ENCODE measurements at places on chromosomes 4 and X.

DNA sequence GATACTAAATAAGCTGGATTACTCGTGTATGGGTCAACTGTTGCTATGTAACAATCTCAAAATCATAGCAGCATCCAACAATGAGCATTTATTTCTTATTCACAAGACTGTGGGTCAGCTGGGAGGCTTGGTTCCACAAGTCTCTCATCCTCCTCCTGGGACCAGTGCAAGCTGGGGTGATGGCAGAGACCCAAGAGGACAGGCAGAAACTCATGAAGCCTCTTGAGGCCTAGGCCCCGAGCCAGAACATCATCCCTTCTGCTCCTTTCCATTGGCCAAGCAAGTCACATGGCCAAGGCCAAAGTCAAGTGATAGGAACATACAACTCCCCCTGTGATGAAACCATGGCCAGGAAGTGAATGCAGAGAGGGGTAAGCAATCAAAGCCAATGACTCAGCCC, 422.1 kb downstream of the BCOR start:
- DNase-seq: no peak

GRCh38 chrX:95884186-95884585, 800.5 kb upstream of the DIAPH2 start:
- no peak for DNase-seq

GRCh38 chr4:17687237-17687857, 72.9 kb downstream of the MED28 start:
- no peak for DNase-seq

DNA sequence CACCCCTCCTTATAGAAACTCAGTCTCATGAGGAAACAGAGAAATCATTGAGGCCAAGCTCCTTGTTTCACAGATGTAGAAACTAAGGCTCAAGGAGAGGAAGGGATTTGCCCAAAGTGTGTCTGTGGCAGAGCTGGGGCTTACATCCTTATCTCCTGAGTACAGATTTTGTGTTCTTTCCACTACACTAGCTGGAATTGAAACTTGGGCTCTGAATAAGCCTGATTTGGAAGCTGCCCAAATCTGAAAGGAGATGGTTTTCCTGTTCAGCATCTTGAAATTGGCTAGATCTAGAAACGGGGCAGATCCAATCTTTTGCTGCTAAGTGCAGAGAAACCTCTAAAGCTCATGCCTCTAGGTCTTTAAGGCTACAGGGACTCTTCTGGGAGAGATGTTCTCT, 24.3 kb downstream of the AWAT2 start:
- no peak for DNase-seq

- no peak for DNase-seq
Observed at GRCh38 chr4:22504447-22504846, 11.4 kb downstream of the ADGRA3 start.

DNA sequence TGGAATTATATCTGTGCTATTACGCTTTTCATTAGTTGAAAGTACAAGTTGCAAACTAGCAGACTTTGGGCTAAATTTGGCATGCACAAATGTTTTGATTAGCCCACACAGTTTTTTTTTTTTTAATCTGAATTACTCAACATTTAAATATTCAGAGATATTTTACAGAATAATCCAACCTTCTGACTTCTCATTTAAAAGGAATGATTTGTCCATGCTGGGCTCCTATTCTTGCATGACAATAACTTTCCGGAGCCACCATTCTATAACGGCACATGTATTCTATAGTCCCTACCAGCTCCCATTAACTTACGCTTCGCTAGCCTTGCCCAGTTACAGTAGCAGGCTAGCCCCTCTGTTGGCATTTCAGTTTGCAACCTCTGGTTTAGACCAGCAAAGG, 219.3 kb upstream of the FTHL17 start:
- DNase-seq: no peak

DNA sequence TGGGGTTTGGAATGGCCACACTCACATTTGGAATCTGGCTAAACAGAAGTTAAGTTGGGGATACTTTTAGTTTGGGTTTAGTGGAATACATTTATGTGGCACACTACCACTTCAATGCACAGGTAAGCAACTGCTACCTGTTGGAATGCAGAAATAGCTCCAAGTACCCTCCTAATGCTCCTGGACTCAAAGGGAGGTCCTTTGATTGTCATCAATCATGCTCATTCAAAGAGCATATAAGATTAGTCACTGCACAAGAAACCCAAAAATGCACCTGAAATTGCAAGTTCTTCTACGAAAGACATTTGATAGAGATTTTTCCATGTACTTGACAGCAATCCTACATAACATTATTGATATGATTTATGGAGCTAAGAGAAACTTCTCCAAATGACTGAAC, 247.7 kb downstream of the ANKRD50 start:
- no peak for DNase-seq

DNA sequence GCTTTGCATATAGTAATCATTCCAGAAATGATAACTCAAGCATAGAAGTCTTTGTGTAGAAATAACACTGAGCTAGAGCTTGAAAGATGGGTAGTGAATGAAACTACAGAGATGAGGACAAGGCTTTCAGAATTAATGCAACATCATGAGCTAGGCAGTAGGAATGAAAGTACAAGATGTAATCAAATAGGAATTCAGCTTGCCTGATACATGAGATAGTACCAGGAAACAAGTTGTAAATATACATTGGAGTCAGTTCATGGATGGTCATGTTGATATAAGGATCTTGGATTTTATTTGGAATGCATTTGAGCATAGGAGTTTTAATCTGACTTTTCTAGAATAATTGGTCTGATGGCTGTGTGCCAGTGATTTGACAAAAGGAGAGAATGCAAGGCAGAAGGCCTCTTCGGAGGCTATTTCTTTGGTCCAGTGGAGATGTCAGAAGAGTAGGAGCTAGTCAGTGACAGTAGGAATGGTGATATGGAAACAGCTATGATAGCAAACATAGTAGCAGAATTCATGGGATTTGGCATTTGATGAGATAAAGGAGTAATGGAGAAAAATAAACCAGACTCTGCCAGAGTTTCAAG, 206.4 kb upstream of the PACRGL start:
- DNase-seq: no peak

DNA sequence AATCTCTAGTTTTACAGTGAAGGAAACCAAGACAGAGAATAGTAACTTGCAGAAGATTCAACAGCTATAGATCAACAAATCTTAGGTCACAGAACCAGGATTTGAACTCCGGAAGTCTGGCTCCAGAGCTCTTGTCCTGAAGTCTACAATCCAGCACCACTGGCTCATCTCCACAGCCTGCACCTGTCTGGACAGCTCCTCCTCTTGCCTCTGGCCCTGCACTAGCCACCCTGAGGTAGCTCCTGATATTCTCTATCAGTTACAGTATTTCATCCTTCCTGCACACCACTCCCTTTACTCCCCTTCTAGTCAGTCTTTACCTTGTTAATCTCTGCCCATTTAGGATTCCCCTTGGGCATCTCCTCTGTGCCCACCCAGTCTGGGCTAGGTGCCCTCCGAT, 58.1 kb upstream of the LNX1 start:
- no peak for DNase-seq

- DNase-seq: no peak
Observed at GRCh38 chr4:182449186-182449929, 206.2 kb downstream of the TENM3 start.

GRCh38 chrX:103531002-103531401, 11.7 kb upstream of the RAB40A start:
- DNase-seq: no peak

- no peak for DNase-seq
Observed at GRCh38 chr4:173091362-173091761, 77.2 kb upstream of the GALNT7 start.

- DNase-seq: no peak
Observed at GRCh38 chrX:137568741-137569469, 3.0 kb downstream of the ZIC3 start.

- DNase-seq: no peak
Observed at GRCh38 chr4:144985014-144985413, 113.0 kb downstream of the ANAPC10 start.

DNA sequence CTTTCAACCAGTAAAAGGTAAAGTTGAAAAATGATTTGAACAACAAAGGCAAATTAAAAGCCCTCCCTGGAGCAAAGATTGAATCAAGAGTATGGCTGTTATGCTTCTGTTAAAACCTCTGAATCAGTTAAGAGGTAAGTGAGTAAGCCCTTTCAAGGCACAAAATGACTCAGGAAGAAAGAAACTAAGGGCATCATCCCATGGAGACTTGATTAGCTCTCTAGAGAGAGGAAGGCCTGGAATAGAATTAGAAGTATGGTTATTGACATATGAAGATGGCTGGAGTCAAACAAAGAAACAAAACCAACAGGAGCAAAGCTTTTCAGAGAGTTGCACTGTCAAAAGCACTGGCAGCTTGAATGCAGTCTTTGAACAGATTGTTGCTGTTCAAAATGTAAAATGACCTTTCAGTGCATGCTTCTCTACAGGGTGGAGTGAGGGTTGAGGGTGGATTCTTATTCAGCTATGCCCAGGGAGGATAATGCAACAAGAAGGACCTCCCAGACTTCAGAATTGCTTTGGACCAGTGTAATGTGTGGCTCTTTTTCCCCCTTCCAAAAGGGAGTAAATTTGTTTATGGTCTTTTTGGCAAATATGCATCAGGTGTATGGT, 365.5 kb downstream of the GBA3 start:
- no peak for DNase-seq

DNA sequence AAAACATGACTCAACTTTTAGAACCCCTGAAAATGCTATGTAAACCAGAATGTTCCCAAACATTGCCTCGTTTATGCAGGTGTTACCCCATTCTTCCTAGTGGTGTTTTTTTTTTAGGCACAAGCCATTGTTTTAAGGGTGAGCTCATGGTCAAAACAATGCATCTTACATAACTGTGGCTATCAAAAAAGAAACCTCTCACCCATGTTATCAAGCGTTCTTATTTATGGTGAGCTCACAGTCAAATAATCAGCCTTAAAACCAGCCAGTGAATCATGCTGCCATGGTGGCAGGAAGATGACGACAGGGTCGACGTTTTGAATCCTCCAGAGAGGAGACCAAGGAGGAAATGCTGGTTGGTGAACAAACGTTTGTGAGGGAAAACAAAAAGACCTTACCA, 195.2 kb downstream of the KDR start:
- DNase-seq: no peak

- no peak for DNase-seq
Observed at GRCh38 chr4:148565801-148566200, 123.6 kb upstream of the NR3C2 start.

- DNase-seq: no peak
Observed at GRCh38 chr4:91448668-91449330, 855.0 kb upstream of the GRID2 start.

DNA sequence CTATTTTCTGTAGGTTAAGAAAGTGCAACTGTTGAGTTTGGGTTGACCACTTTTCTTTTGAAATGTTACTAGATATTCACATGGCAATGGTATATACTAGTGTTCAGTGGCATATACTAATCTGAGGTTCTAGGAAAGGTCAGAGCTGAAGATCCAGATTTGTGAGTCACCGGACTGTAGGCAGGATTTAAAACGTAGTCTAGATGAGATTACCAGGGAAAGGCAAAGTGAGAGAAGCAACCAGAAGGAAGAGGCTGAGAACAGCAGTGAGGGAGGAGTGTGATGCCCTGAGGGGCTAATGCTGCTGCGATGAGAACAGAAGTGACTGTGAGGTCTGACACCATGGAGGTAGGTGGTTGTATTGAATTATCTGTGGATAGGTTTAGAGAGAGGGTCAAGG, 9.7 kb upstream of the PLA2G12A start:
- no peak for DNase-seq

DNA sequence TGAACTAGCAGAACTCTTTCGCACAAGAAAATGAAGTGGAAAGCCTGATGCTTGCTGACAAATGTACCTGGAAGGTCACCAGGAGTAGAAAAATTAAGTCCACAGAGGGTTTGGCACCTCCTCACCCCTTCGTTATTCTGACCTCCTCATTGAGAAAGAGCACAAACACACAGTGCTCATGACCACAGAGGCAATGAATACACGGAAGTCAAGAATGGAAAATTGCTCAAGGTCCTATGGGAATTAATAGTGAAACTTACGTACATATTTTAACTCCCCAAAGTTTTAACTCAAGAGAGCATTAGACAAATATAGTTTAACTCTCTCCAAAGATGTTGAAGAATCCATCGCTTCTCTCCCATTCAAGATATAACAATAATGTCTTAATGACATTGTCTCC, 83.6 kb upstream of the CAMK2D start:
- DNase-seq: no peak

GRCh38 chr4:566035-566434, 10.1 kb downstream of the TMEM271 start:
- DNase-seq: no peak

DNA sequence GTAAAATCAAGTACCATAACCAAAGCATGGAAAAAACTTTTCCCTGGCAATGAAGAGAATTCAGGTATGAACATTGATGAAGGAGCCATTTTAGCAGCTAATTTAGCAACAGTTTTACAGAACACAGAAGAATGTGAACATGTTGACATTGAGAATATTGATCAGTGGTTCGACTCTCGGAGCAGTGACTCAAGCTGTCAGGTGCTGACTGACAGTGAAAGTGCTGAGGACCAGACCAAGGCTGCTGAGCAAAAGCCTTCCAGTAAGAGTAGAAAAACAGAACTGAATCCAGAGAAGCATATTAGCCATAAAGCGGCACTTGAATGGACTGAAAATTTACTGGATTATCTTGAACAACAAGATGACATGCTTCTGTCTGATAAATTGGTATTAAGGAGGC, 2.8 kb downstream of the TIGD2 start:
- no peak for DNase-seq

GRCh38 chr4:26015133-26015651, 101.2 kb downstream of the SMIM20 start:
- no peak for DNase-seq

DNA sequence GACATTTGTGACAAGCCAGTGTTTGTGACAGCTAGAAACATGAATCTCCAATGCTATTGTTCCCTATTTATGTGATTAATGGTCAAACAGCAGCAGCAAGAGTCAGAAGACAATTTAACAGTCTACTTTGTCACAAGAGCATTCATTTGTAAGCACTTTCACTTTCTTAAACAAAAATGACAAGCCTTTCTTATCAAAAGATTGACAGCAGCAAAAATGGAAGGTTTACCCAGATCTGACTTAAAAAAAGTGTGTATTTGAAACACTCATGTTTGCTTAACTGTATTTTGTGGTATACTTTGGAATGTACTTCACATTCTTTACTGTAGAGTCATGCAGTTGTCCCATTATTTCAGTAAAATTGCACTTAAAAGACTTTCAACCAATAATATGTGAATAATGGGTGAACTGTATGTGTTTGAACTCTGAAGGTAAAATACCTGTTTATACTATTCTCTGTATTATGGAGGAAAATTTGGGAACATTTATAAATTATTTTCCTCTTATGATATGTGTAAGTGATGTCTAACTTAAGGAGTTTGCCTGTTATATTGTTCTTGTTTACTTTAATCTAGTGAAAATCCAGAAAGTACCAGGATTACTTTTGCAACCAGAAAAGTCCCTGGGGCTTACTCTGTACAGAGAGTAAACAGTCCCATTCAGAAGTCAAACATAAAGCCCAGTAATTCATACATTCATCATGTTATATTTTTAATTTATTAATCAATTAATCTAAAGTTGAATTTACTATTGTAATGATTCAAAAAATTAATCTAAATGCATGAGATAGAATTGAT, 314.9 kb upstream of the TRAM1L1 start:
- DNase-seq: no peak

Measured in activated CD4-positive, alpha-beta T cell treated with anti-CD3 and anti-CD28 coated beads, Interleukin-2, amount 10 ng/mL, durations not matched to agents 7 days and 5 days (primary cell).